ENCODE measurements at places on chromosomes 2 and 18.
A peak's percentile ranks its signal among the peaks of the same experiment; 100 is the strongest.

GRCh38 chr2:54605836-54606235, 117.6 kb upstream of the EML6 start:
- DNase-seq, result no peak

DNA sequence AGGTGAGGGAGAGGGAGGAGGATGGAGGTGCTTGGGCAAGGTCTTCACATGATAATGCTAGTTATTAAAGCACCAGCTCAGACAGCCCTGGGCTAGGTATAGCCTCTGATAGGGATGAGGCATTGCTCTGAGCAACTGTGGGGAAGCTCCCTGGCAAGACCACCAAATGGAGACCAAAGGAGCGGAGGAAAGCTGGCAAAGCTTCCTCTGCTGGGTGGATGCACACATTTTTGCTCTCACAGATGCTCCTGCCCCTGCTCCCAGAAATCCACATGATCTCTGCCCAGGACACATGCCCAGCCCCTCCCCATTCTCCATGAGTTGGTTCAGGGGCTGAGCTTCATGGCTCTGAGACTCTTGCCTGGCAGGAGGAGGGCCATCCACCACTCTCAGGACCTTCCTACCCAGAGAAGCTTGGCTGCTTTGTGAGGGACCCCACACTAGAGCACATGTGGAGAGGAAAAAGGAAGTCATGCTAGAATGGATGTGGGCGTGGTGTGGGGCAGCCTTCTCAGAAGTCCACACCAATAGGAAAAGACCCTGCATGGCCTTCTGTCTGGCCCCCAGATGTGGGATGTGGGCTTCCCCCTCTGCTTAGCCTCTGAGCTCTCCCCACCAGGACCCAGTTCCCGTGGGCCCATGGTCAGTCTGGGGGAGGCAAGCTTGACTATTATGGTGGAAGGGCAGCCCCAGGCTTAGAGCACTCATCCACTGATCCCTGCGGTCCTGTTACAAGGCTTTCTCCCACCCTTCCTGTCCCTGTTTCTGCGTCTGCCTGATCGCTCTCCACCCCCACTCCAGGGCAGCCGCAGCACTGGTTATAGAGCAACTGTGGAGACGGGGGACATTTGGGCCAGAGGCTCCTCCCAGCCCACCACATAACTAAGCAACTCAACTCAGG, 10.5 kb upstream of the CYP26B1 start:
- no peak for DNase-seq

DNA sequence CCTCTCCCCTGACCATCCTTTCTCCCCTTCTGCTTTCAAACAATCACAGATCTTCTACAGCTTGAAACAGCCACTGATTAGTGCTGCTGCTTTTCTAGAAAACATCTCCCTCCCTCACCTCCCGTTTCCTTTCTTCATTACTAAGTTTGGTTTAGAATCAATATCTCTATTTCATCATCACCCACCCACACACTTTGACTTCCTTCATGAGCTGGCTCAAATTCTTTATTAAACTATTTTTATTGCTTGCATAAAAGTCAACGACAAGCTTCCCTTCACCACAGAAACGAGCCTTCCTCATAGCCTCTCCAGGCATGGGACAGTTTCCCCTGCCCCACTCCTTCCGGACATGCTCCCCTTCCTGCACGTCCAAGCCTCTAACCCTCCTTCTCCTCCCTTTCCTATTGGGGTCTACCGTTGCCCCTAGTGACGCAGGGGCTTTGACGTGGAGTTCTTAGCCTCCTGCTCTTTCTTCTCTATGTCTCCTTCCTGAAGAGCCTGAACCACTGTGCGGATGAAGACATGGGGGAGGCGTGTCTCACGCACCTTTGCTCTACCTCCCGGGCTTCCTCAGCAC, 172.0 kb downstream of the AFF3 start:
- DNase-seq, result no peak

DNA sequence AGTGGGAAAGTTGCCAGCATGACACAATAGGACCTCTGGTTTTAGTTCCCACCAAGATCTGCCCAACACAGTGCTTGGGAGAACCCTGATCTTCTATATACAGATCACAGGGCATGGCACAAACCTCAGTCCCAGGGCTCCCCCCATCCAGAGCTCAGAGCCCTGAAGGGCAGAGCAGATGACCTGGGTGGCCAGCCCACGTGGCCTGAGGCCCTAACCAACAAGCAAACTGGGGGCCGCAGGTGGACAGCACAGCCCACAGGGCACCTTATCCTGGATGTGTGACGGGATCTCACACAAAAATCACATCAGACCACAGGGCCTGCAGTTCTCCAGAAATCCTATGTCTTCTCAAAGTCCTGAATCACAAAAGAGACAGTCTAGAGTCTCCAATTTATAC, 34.7 kb downstream of the CRACDL start:
- DNase-seq, result no peak

DNA sequence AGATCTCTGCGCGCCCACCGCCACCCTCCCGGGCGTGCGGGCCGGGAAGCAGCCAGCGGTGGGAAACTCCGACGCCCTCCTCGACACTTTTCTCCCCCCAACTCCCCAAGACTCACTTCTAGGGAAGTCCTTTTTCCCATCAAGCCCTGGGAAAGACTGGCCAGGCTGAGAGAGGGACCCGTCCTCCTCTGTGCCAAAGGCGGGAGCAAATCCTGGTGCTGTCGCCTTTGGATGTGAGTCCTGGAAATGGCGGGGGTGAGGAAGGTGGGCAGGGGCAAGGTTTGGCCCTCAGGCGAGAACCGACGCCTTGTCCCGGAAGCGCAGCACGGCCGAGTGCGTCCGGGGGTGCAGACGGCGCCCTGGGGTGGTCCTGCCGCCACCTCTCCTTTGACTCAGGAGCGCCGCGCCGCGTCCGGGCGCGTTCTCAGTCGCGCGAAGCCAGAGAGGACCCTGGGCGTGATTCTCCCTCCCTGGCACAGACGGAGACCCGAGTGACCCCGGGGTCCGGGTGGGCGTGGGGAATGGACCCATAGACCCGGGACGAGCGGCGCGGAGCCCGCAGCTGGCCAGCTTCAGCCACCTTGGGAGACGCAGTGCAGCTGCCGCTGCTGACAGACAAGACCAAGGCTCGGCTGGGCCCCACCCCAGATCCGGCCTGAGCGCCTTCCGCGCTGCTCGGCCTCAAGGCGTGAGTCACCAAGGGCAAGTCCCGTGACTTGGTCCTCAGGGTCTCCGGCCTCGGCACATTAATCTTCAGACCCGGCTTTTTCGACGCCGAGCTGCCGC, 3.5 kb upstream of the LBX2 start:
- peak; percentile 53 for DNase-seq

DNA sequence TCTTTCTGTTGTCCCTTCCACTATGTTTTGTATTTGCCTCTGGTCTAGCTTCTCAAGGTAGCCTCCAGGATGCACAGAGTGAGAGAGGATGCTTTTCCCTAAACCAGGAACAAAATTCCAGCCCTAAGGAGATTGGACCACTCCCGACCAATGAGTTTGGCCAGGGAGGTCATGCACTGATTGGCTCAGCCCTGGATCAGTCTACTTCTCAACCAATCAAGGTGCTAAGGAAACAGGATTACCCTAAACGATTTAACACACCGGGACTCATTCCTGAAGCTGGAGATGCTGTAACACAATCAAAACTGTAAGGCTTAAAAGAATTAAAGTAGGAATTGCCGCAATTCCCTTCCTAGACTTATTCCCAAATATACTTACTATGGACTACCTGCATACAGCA, 34.2 kb upstream of the NR4A2 start:
- no peak for DNase-seq

Measured in HEK293T (cell line).